ENCODE measurements at places on chromosomes 3 and 15. TPM values are rescaled to one million over a fixed set of nuclear protein-coding genes. Genes with fewer than 3 reads are reported as not detected.

DAPK2 gene
- 13.4 TPM for total RNA-seq

- no peak overlapping the region for H3K4me3 ChIP-seq
- no peak for DNase-seq
- H3K27me3 ChIP-seq, result peaks cover 16% of the 10 kb centered on the region
Observed at GRCh38 chr15:91127236-91127955, 27.3 kb downstream of the SV2B start.

DNA sequence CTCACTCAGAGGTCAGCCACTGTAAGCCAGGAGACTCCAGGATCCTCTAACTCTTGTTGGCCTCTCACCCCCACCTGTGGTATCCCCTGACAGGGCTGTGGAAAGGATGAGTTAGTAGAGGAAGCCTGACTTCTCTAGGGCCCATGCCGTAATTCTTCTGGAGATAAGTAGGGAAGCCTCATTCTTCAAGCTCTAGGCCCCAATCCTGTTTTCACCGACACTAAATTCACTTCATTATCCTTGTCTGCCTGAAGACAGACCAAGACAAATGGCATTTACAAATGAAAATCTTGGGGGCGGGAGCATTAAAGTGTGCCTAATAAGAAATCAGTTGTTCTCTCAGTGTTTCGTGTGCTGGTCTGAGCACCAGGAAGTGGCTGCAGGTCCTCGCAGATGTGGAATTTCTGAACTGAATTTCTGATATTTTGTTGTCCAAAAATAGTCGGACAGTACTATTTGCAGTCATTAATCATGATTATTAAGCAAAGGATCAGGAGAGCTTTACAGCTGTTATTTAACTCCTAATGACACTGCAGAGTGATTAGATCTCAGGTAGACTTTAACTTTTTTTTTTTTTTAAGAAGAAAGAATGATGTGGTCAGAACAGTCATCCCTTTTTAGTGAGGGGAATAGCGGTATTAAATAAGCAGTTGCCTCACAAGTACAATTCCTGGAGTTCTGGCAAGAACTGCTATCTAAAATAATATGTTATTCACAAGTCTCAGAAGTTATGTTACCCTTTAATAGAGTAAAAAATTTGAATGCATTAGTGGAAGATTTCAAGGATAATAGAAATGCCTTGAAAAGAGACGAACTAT is 58.4 kb downstream of the RBMS3 start:
- H3K27me3 ChIP-seq, result no peaks in the 10 kb centered on the region
- H3K4me1 ChIP-seq, result no peaks in the 10 kb centered on the region
- H3K36me3 ChIP-seq, result no peaks in the 10 kb centered on the region
- DNase-seq, result no peak
- no peak overlapping the region for H3K4me3 ChIP-seq

DNA sequence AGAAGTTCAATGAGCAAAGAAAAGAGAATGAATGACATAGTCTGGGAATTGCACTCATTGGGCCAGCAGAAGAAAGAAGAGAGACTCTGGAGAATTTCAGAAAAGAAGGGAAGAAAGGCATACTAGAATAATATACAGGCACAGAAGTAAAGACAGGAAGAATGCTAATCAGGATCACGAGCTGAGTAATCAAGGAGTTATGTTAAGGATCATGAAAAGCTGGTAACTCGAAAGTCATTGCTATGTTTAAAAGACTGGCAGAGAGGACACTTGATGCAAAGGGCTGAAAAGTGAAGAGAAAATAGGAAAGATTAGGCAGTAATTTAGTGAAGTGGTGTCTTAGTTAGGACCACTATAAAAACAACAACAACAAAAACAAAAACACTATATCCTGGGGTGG is 284.1 kb downstream of the ZBBX start:
- no peak for DNase-seq
- H3K4me1 ChIP-seq, result no peaks in the 10 kb centered on the region
- no peak overlapping the region for H3K4me3 ChIP-seq

- no peaks in the 10 kb centered on the region for H3K4me1 ChIP-seq
- DNase-seq, result no peak
- H3K36me3 ChIP-seq, result no peaks in the 10 kb centered on the region
- H3K27ac ChIP-seq, result no peak overlapping the region
- peaks cover 21% of the 10 kb centered on the region for H3K27me3 ChIP-seq
Observed at GRCh38 chr3:179935710-179936109, 101.0 kb downstream of the PEX5L start.

GRCh38 chr3:112633757-112634156 is 7.2 kb downstream of the CCDC80 start:
- no peak for DNase-seq
- H3K4me1 ChIP-seq, result peaks cover 1% of the 10 kb centered on the region
- no peaks in the 10 kb centered on the region for H3K36me3 ChIP-seq
- H3K27me3 ChIP-seq, result peaks cover 18% of the 10 kb centered on the region
- no peak overlapping the region for H3K4me3 ChIP-seq

- no peak for DNase-seq
- peaks cover 34% of the 10 kb centered on the region for H3K36me3 ChIP-seq
- H3K27me3 ChIP-seq, result no peaks in the 10 kb centered on the region
Observed at GRCh38 chr15:59165726-59166125, 40.9 kb upstream of the LDHAL6B start.

DNA sequence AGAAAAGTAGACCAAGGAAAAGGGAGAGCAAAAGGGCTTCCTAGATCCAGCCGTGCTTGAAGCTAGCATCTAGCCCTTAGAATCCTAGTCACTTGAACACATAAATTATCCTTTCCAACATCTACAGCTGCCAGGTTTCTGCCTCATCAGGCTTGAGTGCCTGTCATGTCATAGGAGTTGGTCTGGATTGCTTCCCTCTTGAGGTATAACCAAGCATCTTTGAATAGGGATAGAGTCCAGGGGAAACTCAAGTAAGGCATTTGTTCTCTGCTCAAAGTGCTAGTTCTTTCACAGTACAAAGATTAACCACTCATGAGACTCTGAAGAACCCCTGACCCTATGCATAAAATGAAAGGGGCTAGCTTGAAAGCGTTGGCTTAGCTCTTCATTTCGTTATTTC is 72.3 kb downstream of the SLCO3A1 start:
- H3K4me3 ChIP-seq, result no peak overlapping the region
- H3K27me3 ChIP-seq, result no peaks in the 10 kb centered on the region
- peaks cover 8% of the 10 kb centered on the region for H3K4me1 ChIP-seq
- no peak for DNase-seq
- H3K36me3 ChIP-seq, result peaks cover 2% of the 10 kb centered on the region

DNA sequence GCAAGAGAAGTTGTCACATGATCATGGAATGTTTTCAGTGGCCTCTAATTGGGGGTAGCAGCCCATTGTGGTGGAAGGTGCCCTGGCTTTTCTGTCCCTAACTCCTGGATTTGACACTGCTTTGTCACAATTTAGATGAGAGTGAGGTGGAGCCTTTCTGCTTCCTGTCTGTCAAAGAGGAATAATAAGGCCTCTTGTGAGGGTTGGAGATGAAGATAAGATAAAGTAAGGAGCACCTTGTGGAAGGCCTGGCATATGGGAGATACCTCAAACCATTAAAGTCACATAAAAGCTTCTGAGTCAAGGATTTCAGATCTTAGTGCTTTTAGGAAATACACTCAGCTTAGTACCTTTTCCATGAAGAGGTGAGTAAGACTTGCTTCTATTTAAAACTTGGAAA is 172.6 kb upstream of the FAM3D start:
- no peak overlapping the region for H3K4me3 ChIP-seq
- no peak for DNase-seq
- no peaks in the 10 kb centered on the region for H3K36me3 ChIP-seq
- H3K27me3 ChIP-seq, result no peaks in the 10 kb centered on the region

GRCh38 chr15:51093488-51093838 is 1.2 kb downstream of the TNFAIP8L3 start:
- H3K27me3 ChIP-seq, result peaks cover 93% of the 10 kb centered on the region
- H3K36me3 ChIP-seq, result no peaks in the 10 kb centered on the region
- DNase-seq, result no peak
- peaks cover 9% of the 10 kb centered on the region for H3K4me1 ChIP-seq

DNA sequence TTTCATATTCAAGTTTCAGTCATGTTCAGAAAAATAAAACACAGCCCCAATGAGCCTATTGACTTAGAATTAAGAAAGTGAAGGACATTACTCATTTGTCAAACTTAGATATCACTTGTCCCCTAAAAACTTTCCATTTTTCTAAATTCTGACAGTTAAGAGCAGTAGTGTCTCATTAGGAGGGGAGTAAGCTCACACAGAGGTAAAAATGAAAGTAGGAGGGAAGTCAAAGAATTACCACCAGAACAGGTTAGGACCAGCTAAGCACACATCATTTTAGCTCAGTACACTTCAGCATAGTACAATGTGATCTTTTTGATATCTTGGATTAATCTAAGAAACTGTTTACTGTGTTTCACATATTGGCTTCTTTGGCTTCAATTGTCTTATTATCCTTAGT is 64.3 kb downstream of the OSTN start:
- no peak overlapping the region for H3K27ac ChIP-seq
- no peak for DNase-seq
- H3K4me3 ChIP-seq, result no peak overlapping the region

TTC23 gene
- total RNA-seq, result 0.61 TPM

DNA sequence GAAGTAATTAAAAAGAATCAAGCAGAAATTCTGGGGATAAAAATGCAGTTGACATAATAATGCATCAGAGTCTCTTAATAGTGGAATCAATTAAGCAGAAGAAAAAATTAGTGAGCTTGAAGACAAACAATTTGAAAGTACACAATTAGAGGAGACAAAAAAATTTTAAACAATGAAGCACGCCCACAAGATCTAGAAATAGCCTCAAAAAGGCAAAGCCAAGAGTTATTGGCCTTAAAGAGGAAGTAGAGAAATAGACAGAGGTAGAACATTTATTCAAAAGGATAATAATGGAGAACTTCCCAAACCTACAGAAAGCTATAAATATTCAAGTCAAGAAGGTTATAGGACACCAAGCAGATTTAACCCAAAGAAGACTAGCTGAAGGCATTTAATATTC is 113.3 kb downstream of the TBC1D2B start:
- no peak overlapping the region for H3K4me3 ChIP-seq
- peaks cover 11% of the 10 kb centered on the region for H3K4me1 ChIP-seq
- H3K36me3 ChIP-seq, result no peaks in the 10 kb centered on the region
- no peak overlapping the region for H3K27ac ChIP-seq
- H3K27me3 ChIP-seq, result peaks cover 31% of the 10 kb centered on the region

TM6SF1 gene
- total RNA-seq, result 14.3 TPM

DNASE1L3 gene
- total RNA-seq, result not detected

DNA sequence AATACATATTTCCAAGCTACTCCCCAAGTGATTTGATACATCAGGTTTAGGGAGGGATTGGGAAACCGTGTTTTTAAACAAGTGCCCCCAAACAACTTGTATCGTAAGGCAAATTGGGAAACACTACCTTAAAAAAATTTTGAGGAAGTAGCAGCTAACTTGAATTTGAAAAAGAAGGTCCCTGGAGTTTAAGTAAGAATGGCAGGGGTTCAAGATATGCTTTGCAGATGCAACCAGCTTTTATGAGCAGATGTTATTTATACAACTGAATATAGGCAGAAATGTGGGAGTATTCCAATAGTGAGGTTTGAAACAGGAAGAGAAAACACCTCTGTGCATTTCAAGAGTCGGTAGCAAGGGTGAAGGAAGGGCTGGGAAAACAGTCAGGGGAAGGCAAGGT is 139.6 kb downstream of the IL20RB start:
- no peaks in the 10 kb centered on the region for H3K4me1 ChIP-seq
- H3K36me3 ChIP-seq, result no peaks in the 10 kb centered on the region
- H3K4me3 ChIP-seq, result no peak overlapping the region
- H3K27ac ChIP-seq, result no peak overlapping the region
- H3K27me3 ChIP-seq, result peaks cover 15% of the 10 kb centered on the region

CA12 gene
- not detected for total RNA-seq

ZNF662 gene
- 2.5 TPM for total RNA-seq

ERICH6 gene
- not detected for total RNA-seq

- H3K4me1 ChIP-seq, result peaks cover 26% of the 10 kb centered on the region
- DNase-seq, result no peak
- H3K27me3 ChIP-seq, result peaks cover 7% of the 10 kb centered on the region
- no peak overlapping the region for H3K27ac ChIP-seq
- H3K4me3 ChIP-seq, result no peak overlapping the region
- H3K36me3 ChIP-seq, result peaks cover 7% of the 10 kb centered on the region
Observed at GRCh38 chr3:126916546-126916945, 66.4 kb upstream of the PLXNA1 start.

ZCWPW2 gene
- 0.25 TPM for total RNA-seq

DNA sequence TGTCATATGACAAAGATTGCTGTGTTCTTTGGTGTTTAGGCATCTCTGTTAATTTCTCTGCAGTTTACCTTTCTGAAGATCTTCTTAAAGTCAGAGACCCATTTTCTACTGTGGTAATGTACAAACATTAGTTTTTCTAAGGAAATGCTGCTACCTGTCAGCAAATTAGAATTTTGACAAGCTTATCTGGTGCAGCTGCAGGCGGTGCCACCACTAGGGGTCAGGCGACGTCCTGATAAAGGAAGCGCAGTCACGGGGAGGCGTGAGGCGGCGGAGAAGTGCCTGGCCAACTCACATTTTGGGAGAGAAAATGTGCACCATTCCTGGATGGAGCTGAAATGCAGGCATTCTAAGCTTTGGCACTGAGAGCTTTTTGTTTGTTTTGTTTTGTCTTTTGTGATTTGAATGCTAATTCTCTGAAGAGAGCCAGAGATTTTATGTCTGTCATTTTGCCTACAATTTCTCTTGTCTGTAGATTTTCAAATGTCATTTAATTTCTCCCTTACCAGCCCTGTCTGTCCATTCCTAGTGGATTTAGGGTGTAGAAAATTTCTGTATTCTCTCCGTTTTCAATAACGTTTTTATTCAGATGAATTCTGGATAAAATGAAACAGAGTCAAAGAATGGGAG is 24.9 kb upstream of the SIAH2 start:
- peaks cover 4% of the 10 kb centered on the region for H3K4me1 ChIP-seq
- no peak overlapping the region for H3K27ac ChIP-seq
- no peak overlapping the region for H3K4me3 ChIP-seq

ESYT3 gene
- total RNA-seq, result 0.19 TPM

- H3K27ac ChIP-seq, result no peak overlapping the region
- H3K27me3 ChIP-seq, result no peaks in the 10 kb centered on the region
- no peaks in the 10 kb centered on the region for H3K4me1 ChIP-seq
- DNase-seq, result no peak
- no peak overlapping the region for H3K4me3 ChIP-seq
- no peaks in the 10 kb centered on the region for H3K36me3 ChIP-seq
Observed at GRCh38 chr3:99373088-99373845, 265.1 kb upstream of the COL8A1 start.

DNA sequence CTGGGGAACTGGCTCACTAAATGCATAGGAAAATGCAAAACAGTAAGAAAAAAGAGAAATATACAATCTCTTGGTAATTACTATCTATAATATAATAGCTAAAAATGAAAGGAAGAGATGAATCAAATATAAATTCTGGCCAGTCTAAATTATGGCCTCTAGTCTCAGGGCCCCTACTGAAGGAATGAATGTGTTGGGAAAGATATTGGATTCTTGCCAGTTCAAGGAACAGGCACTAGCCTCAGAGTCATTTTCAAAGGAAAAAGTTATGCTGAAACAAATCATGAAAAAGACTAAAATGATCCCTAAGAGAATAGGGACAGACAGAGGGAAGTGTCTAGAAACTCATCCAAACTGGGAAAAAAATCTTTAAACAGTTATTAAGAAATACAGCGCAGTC is 62.4 kb downstream of the C3orf80 start:
- peaks cover 2% of the 10 kb centered on the region for H3K36me3 ChIP-seq
- no peak overlapping the region for H3K27ac ChIP-seq
- H3K4me3 ChIP-seq, result no peak overlapping the region
- no peak for DNase-seq
- H3K27me3 ChIP-seq, result no peaks in the 10 kb centered on the region

Measured in activated naive CD8-positive, alpha-beta T cell treated with anti-CD3 and anti-CD28 coated beads, Interleukin-2, amount 10 ng/mL, durations not matched to agents 7 days and 5 days (primary cell).